NCI-H1930 (cell line): ENCODE measurements at places on chromosomes 1 and 21.

DNA sequence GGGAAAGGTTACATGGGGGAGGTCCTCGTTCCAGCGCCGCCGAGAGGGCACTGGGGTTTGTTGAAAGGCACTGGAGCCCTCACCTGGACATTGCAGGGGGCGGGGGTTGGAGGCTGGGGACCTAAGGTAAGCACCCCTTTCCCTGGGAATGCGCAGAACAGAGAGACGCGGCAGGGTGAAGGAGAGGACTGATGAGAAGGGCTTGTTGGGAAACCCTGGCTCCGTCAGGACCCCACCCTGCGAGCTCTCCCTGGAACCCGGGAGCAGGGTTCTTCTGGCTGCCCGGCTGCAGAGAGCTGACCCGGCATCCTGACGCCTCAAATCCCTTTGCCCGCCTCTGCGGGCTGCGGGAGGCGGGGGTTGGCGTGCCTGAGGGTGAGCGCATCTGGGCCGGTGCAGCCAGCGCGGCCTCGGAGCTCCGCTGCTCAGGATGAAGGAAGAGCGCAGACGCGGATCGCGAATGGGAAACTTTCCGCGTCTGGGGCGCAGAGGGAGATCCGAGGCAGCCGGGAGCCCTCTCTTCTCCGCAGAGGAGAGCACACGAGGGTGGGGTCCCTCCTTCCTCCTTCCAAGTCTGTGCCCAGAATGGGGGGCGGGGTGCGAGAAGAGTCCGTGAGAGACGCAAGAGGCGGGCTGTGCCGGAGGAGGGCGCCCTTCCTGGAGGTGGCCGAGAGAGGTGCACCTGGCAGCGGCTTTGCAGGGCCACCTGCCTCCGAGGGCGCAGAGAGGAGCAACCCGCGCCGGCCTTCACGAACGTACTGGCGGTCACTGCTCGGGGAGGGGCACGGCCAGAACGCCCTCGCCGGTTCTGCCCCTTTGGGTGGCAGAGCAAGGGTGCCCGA is 2.4 kb downstream of the IGSF21 start:
- DNase-seq = peak; percentile 45

DNA sequence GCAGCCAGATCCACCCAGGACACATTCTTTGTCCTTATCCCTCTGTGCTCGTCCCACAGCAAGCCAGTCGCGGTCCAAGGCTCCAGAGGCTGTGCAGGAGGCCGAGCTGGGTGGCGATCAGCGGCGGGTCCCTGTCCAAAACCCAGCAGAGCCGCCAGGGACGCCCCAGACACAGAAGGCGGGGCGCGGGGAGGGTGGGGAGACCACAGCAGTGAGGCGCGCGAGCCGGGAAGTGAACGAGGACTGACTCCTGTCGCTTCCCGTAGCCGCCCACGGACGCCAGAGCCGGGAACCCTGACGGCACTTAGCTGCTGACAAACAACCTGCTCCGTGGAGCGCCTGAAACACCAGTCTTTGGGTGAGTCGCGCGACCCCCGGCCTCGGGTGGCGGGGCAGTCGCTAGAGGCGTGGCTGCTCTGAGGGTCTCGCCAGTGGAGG is at the start of gene LGALS8:
LGALS8 (plus strand) TSS at position 279 of the 438 bp plus-strand sequence. CDS start 2,089 bp downstream, outside the sequence.
- DNase-seq = peak; percentile 47

- no peak for DNase-seq
These were observed 104.0 kb downstream of the ROR1 start for GRCh38 chr1:63877816-63878215.

DNA sequence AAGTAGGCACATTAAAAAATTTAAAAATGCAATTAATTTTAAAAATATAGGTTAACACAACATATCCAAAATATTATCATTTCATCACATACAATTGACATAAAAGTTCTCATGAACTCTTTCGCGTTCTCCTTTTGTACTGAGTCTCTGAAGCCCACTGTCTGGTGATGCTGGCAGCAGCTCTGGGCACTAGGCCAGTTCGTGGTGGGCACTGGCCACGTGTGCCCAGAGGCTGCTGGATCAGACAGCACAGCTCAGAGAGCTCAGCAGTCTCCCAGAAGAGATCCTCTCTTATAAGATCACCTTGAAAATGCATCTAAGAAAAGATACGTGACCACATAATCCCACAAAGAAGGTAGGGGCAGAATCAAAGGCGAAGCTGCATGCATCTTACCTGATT is 9.9 kb downstream of the CEP104 start:
- DNase-seq = no peak

- DNase-seq = no peak
These were observed 361.1 kb downstream of the TGFB2 start for GRCh38 chr1:218705911-218706893.

DNA sequence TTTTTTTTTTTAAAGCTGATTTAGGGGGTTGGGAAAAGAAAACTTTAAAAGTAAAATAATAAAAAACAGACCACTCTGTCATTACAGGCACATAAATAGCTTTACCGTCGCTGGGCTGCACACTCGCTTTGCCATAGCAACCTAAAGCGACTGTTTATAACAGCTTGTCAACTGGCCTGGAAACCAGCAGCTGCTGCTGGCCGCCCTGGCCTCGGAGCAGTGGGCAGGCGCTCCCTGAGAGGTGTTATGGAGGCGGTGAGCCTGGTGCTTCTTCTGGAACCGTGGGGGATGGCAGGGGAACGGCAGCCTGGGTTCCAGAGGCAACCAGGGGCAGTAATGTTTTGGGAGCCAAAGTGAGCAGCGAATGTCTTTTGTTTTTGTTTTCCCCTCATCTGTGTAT is 45.7 kb downstream of the ATP2B4 start:
- no peak for DNase-seq

GRCh38 chr1:172742599-172743500 is 83.9 kb downstream of the FASLG start:
- no peak for DNase-seq

- no peak for DNase-seq
These were observed 354.7 kb downstream of the KCNH1 start for GRCh38 chr1:210779269-210779668.
